ENCODE measurements at places on chromosomes 12 and 14. TPM values are rescaled to one million over a fixed set of nuclear protein-coding genes. Genes with fewer than 3 reads are reported as not detected.

SLC6A13 gene
- total RNA-seq = not detected

ASIC1 gene
- 2.1 TPM for total RNA-seq

NUDT14 gene
- total RNA-seq = 14.7 TPM

STAC3 gene
- total RNA-seq = 1.1 TPM

PTPN6 gene
- 17.8 TPM for total RNA-seq

SYCP3 gene
- 0.12 TPM for total RNA-seq
